Skeletal muscle cell (primary cell): ENCODE measurements at places on chromosomes 11 and 22.

DNA sequence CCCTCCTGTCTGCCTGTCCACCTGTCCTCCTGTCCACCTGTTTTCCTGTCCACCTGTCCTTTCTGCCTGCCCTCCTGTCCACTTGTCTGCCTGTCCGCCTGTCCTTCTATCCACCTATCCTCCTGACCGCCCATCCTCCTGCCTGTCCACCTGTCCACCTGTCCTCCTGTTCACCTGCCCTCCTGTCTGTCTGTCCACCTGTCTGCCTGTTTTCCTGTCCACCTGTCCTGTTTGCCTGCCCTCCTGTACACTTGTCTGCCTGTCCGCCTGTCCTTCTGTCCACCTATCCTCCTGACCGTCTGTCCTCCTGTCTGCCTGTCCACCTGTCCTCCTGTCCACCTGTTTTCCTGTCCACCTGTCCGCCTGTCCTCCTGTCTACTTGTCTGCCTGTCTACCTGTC lies 682.8 kb downstream of the TBC1D22A start:
- no peak for DNase-seq

GRCh38 chr11:68709062-68709461 lies 24.7 kb downstream of the GAL start:
- DNase-seq: no peak

DNA sequence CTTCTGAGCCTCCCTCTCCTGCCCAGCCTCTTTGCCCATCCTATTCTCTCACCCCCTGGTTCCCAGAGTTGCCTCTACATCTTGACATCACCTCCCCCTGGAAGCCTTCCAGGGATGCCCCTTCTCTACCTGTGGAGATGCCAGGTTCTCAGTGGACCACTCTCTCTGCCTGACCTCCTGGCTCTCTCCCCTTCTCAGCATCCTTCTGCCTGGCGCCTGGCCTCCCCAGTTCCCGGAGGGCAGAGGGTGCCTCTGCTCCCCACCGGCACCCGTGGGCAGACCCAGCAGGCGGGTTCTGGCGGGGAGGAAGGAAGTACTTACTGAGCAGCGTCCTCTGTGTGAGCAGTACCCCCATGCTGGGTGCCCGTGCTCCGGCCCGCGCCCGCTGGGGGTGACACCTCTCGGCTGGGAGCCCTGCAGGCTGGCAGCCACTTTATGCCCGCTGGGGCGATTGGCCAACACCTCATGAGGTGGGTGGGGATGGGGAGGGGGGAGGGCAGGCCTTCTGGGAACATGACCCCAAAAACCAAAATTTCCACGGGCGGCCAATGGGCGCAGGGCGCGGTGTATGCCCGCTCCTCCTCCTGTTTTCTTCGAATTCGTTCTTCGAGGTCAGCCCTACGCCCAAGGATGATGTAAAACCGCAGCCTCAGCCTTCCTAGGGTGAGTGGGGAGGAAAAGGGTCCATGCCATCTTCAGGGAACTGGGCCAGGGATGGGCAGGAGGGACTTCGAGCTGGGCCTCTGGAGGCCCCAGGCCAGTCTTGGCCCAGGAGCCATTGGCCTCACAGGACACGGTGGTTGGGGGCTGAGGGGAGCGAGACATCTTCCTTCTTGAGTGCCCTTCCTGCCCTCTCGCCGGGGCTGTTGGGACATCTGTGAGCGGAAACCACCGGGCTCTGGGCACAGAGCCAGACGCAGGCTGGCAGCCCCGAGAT lies at the start of gene OSM:
Gene OSM (minus strand): TSS at position 407 of the 937 bp plus-strand sequence. CDS start 52 bp downstream, at position 355.
- no peak for DNase-seq

- no peak for DNase-seq
These were observed 1.7 kb downstream of the ABTB2 start for GRCh38 chr11:34356130-34356529.

GRCh38 chr11:40188848-40189247 lies 1270.6 kb downstream of the LRRC4C start:
- DNase-seq: no peak

DNA sequence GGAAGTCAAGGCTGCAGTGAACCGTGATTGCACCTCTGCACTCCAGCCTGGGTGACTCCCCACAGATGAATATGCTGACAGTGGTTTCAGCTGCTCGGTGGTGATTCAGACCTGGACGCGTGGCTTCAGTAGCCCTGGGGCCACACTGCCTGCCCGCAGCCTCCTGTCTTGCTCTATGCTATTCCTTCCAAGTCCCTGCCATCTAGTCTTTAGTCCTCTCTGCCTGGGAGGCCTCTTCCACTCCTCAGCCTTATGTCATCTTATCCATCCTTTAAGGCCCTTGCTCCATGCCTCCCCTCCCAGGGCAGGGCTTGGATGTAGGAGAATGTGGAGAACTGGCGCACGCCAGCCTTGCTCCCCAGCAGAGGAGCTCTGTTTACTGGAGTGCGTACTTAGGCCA lies 23.0 kb downstream of the YDJC start:
- no peak for DNase-seq

GRCh38 chr11:103958475-103959215 lies 77.8 kb upstream of the DDI1 start:
- DNase-seq: no peak

DNA sequence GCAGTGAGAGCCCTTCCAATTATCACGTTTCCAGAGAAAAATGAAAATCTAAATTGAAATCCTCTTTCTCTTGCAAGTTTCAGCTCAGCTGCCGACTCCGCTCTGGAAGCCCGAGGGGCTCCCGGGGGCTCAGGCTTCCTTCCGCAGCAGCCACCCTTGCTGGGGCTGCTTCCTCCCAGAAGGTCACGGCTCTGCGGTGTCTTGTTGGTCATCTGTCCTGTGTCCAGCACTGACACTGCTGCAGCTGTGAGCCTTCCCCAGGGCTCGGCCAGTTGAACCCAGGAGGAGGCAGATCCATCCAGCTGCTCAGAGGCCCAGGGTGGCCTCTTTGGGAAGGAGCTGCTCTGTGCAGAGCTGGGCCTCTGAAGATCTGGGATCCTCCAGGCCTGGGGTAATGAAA lies 1337.2 kb downstream of the TBC1D22A start:
- DNase-seq: no peak

GRCh38 chr11:126810776-126811175 lies 189.8 kb downstream of the KIRREL3 start:
- DNase-seq: no peak

GRCh38 chr22:37063431-37064420 lies 12.2 kb downstream of the KCTD17 start:
- no peak for DNase-seq

- DNase-seq: no peak
These were observed 1.6 kb upstream of the DDX10 start for GRCh38 chr11:108663154-108663877.

GRCh38 chr11:1130276-1131032 lies 27.3 kb upstream of the MUC5AC start:
- no peak for DNase-seq

DNA sequence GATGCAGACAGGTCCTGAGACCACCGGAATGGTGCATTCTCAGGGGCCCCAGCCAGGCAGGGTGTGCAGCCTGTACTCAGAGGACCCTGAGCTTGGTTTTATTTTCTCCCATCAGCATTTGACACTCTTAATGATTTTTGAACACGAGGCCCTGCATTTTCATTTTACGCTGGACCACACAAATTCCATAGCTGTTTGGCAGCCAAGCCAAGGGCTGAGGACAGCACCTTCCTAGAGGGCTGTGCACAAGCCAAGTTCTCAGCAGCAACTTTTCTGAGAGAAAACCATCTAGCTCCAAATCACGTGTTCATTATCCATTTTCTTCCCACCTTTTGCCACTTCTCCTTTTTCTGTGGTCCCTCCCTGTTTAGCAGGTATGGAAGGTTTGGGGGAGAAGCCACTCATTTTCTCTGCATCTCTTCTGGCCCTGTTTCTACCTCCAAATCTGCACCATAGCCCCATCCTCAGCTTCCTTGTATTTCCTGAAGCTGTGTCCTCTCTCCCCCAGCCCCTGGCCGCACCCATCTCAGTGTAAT lies 60.4 kb downstream of the TRAF6 start:
- DNase-seq: no peak

DNA sequence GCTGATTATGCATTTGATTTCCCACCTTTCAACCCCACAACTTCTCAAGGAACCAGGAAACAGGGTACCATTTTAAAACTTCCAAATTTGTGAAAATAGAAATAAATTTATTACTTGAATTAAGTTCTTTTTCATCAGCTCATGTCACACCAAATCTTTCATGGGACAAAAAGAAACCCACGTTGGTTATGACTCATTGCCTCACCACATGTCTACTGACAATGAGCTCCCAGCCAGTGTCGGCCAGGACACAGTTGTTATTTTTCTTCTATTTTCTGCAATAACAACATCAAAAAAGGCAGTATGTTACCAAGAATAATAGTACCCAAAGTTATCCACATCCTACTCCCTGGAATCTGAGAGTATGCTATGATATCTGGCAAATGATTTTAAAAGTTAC lies 17.3 kb downstream of the MS4A6A start:
- no peak for DNase-seq

GRCh38 chr11:61123775-61124571 lies 21.7 kb downstream of the CD5 start:
- no peak for DNase-seq

DNA sequence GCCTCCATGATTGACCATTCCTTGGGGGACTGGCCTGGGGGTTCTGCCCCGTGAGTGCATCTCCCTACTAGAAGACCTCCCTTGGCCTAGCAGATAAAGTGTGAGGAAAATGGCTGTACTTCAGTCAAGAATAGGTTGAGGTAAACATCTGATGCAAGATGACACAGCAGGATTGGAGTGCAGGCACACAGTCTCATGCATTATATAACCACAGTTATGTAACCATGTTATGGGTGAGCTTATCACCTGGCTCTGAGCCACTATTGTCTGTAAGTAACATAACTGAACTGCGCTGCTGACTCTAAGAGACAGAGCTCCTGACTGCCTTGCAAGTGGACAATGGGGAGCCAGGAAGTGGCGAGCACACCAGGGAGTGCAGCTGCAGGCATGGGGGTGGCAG lies 378.7 kb upstream of the ANO5 start:
- DNase-seq: no peak

GRCh38 chr11:79308429-79308828 lies 132.4 kb downstream of the TENM4 start:
- DNase-seq: no peak

- peak; percentile 64 for DNase-seq
These were observed 219.6 kb upstream of the SESN3 start for GRCh38 chr11:95450547-95451123.

DNA sequence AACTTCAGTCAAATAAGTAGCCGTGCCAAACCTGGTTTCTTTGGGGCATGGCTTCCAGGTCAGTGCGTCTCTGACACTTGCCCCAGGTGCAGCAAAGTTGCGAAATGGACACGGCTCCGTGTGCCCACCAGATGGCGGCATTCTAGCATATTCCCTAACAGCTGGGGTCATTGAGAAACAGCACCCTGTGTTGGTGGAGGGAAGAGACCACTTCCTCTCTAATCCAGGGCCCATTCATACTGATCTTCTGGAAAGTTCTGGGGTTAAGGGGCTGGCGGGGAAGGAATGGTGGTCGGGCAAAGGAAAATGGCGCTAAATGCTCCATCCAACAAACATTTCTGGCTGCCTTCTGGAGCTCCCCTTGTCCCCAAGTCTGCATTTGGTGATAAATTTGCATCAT lies 141.2 kb upstream of the TIMP3 start:
- DNase-seq: peak; percentile 16

GRCh38 chr22:45328822-45329529 lies 19.2 kb downstream of the FAM118A start:
- DNase-seq: no peak

- DNase-seq: peak; percentile 36
These were observed 20.1 kb downstream of the TMEM218 start for GRCh38 chr11:125091247-125091876.

- DNase-seq: no peak
These were observed 11.8 kb downstream of the ANO9 start for GRCh38 chr11:429931-430456.

- no peak for DNase-seq
These were observed 17.0 kb upstream of the IL2RB start for GRCh38 chr22:37166675-37167066.

DNA sequence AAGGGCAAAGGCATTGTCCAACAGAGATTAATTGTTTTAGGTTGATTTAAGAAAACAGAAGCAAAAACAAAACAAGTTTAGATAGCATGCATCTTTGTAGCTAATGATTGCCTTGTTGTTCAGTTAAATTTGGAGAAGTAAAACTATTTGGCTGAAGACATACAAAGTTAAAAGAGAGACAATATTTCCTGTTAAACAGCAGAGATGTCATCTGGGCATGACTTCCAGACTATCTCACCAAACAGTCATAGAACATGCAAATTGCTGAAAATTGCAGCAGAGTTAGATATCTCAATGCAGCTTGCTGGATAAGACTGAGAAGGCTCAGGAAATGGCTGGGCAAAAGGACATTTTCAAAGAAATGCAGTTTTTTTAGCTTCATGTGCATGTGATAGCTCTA lies 57.5 kb upstream of the PDGFD start:
- DNase-seq: no peak

GRCh38 chr11:20256925-20257324 lies 96.7 kb upstream of the DBX1 start:
- no peak for DNase-seq

DNA sequence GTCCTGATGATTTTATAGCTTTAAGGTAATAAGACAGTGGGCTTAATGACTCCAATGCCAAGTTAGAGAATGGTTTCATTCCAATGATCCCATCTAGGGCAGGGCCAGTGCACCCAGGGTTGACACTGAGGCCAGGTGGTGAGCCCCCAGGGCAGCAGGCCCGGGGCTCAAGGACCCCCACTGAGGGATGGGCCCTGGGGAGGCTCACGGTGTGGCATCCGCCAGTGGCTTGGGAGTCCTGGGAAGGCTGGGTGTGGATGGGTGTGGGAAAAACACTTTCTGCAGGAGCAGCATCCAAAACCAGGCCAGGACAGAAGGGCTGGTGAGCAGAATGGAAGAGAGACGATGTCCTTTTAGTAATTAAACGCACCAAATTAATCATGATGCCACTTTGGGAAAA lies 626.3 kb downstream of the TBC1D22A start:
- DNase-seq: no peak

GRCh38 chr11:73463359-73463758 lies 87.2 kb downstream of the RELT start:
- peak; percentile 39 for DNase-seq

GRCh38 chr11:28250192-28250591 lies 142.0 kb downstream of the METTL15 start:
- DNase-seq: no peak

DNA sequence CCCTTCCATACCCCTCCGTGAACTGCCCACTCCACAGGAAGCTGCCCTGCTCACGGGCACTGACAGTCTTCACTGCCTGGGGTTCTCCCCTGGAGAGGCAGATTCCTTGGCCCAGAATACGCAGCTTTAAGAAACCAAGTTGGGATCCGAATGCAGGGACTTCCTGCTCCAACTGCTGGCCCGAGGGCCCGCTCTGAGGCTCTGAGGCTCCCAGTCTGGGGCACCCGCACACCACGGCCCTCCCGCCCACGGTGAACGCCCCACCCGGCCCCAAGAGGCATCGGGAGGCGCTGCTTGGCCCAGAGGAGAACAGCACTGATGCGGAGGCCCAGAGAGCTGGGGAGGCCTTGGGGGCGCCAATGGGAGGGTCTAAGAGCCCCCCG lies 42.3 kb downstream of the IGF2 start:
- DNase-seq: no peak

GRCh38 chr11:19579957-19580356 lies 132.7 kb upstream of the NAV2 start:
- DNase-seq: no peak
